ENCODE measurements at places on chromosomes 1 and 21.
A peak's percentile ranks its signal among the peaks of the same experiment; 100 is the strongest.

DNA sequence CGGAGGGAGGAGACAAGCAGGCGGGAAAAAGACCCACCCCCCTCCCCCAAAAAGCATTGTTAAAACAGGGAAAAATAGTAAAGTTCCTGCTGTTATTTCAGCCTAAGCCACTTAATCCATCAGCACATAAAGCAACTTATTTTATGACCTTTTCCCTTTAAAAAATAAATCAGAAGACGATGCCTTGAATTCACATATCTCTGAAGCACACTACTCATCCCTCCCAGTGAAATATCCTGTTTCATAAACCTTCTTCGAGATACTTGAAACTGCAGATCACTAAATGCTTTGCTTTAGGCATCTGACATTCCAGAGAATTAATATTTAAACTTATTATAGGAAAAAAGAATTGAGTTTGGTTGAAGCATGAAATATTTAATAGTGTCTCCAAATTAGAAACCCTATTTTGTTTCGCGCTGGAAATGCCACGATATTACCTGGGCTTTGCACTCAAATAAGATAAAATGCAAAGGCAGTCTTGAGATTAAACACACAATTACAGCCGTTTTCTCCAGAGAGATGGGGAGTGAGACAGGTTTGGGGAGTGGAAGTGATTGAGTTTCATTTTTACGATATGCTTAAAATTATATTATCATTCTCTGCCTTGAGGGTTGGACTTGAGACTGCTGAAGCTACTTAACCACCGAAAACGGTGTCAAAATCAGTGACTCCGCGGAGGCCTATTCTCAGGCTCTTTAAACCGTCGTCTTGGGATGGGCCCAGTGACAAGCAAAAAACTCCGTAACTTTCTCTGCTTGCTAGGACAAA, 9.3 kb downstream of the GLIS1 start:
- no peak for DNase-seq

DNA sequence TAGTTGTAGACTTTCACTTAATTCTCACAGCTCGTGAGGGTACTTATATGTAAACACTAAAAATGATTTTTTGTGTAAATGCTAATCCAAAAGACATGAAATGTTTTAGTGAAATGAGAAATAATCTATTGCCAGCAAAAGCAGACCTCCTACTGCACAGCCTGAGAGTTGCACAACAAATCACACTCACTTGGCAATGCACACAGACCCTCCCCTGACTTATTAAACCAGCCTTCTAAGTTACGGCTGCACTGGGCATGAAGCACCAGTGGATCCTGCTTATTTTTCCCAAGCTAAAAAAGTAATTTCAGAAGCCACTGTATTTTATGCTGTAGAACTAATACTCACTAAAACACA, 10.3 kb downstream of the ERRFI1 start:
- DNase-seq: no peak

- no peak for DNase-seq
Measured at GRCh38 chr1:5950201-5950895, 41.9 kb downstream of the NPHP4 start.

- DNase-seq: no peak
Measured at GRCh38 chr1:204984499-204984898, 58.5 kb upstream of the CNTN2 start.

DNA sequence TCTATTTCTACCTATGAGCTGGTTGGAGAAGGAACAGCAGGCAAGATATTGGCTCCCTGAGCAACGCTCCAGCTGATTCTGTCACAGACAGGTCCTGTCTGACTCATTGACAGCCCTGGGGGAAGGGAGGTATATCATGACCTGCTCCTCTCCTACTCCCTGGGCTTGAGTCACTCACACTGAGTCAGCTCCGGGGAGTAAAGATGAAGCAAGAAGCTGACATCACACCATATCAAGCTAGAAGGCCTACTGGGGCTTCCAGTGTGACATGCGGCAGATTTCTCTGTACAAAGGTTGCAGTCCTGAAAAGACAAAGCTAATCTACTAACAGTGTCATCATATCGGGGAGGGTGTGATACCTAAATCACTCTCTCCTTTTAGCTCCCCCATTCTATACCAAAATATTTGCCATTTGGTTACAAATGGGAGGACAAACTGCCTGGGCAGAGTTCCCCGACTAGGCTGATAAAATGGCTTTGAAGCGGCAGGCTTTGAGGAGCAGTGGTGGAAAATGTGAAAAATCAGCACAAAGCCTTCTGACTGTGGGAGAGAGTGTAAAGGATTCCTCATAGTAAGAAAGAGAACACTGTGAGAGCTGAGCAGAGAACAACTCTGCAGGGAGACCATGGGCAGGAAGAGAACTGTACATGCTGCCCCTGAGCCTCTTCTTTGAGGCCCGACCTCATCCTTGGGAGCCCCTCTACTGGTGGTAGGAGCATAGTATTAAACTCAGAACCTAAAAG, 15.5 kb downstream of the PI4KB start:
- peak; percentile 42 for DNase-seq

DNA sequence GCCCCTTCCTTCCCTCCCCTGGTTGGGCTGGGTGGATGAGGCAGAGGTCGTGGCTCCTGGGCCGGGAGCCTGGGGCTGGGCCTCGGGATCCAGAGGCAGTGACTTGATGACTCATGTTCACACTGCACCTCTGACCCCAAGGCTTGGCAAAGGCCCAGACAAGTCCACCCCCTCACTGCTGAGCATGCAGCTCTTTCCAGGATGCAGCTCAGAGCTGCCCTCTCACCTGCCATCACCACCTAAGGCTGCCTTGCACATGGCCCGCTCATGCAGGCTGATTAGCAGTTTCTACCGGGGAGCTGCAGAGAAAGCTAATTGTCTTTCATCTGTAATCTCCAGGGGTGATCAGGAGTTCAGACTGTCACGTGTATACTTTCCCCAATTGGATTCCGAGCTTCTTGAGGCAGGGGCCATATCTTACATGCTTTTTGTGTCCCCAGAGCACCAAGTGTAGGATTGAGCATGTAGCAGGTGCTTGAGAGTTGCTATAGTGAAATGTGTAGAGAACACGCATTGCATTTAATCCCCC, 62.1 kb downstream of the LRRN2 start:
- no peak for DNase-seq

DNA sequence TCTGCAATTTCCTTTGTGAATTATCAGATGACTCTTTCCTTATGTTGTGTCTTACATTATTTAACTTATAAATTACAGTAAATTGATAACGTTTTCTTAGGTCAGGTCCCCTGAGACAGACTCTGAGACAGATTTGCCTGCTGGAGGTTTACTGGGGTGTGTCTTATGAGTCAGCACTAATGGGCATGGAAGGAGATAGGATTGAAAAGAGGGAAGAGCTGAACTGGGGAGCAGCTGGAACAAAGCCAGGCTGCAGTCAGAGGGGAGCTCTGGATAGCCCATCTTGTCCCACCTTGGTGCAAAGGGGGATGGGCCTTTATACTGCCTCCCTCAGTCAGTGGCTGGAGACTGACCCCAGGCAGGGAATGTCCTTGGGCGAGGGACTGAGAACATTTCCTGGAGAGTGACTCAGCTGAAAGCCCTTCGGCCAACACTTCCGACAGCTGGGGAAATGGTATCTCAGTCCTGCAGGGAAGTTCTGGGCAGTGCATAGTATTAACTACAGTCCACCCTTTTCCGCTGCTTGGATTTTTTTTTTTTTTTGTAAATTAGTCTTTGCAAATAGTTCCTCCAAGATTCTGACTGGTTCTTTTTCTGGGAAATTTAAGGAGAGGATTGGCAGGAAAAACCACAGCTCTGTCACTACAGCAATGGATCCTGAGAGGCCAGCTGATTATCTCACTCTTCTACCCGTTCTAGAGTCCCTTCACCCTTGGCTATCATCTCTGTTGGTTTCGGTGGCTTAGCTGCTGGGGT, 39.1 kb upstream of the CDC42BPA start:
- no peak for DNase-seq

- peak; percentile 57 for DNase-seq
Measured at GRCh38 chr21:25561668-25562641, 45.3 kb downstream of the MRPL39 start.

DNA sequence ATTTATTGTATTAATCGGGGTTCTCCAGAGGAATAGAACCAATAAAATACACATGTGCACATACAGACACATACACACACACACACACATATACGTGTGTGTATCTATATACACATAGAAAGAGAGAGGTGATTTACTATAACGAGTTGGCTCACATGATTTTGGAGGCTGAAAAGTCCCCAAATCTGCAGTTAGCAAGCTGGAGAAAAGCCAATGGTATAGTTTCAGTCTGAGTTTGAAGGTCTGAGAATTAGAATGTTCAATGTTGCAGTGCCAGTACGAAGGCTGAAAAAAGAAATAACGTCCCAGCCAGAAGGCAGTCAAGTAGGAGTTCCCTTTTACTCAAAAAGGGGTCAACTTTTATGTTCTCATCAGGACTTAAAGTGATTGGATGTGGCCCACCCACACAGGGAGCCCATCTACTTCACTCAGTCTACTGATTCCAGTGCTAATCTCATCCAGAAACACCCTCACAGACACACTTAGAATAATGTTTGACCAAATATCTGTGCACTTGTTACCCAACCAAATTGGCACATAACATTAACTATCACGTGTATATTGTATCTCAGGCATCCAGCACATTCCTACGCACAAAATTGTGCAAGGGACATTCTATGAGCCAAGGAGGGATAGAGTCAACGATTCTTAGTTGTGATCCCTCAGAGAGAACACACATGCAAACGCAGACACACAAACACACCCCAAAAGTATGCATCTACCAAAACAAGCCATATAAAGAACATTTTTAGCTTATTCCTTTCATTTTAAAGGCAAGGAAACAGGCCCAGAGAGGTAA, 195.5 kb upstream of the DUSP10 start:
- no peak for DNase-seq

GRCh38 chr1:155170101-155170785, 2.9 kb downstream of the KRTCAP2 start:
- no peak for DNase-seq

DNA sequence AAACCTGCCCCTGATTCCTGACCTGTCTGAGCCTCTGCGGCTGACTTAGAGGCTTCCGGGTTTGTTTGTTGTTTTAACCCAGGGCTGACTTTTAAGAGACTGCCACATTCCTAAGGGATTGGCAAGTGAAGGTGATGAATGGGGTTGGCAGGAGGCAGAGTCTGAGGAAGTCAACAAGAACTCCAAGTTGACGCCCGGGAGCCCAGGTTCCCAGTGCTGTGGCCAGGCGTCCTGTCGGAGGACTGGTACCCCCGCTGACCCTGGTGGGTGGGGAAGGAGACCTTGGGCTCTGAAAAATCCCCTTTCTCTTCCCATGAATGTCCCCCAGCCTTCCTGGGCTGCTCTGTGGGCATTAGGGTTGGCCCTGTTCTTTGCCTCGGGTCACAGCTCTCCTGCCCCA, 19.7 kb upstream of the EPS8L3 start:
- no peak for DNase-seq

All from stimulated activated CD4-positive, alpha-beta T cell treated with anti-CD3 and anti-CD28 coated beads, TNF-alpha, amount 100 ng/mL, for 1 hour (primary cell).